ENCODE measurements at places on chromosomes 1 and 21. TPM values are rescaled to one million over a fixed set of nuclear protein-coding genes. Genes with fewer than 3 reads are reported as not detected.

GRCh38 chr1:31183126-31183525 is 56.6 kb downstream of the NKAIN1 start:
- no peak overlapping the region for H3K4me3 ChIP-seq
- H3K36me3 ChIP-seq: peaks cover 3% of the 10 kb centered on the region
- 0 out of 2 replicates have a peak, but pooled peaks cover 2% of the 10 kb centered on the region for H3K4me1 ChIP-seq

The CELSR2 gene
- total RNA-seq: 26.8 TPM

The NFYC gene
- 47.5 TPM for total RNA-seq

The RAB7B gene
- not detected for total RNA-seq

The UBQLN4 gene
- total RNA-seq: 36.3 TPM

The INSRR gene
- total RNA-seq: not detected

The CDC7 gene
- 41.3 TPM for total RNA-seq

The FCN3 gene
- 1.3 TPM for total RNA-seq

- H3K27me3 ChIP-seq: peaks cover 10% of the 10 kb centered on the region
- DNase-seq: no peak
- H3K27ac ChIP-seq: no peak overlapping the region
- H3K36me3 ChIP-seq: no peaks in the 10 kb centered on the region
- peaks cover 20% of the 10 kb centered on the region for H3K4me1 ChIP-seq
These were observed 16.8 kb downstream of the ZBTB18 start for GRCh38 chr1:244067893-244068292.

GRCh38 chr1:213123536-213123935 is 72.5 kb downstream of the RPS6KC1 start:
- H3K4me1 ChIP-seq: no peaks in the 10 kb centered on the region
- no peak overlapping the region for H3K4me3 ChIP-seq
- H3K27ac ChIP-seq: no peak overlapping the region
- DNase-seq: no peak
- H3K27me3 ChIP-seq: no peaks in the 10 kb centered on the region

- no peak overlapping the region for H3K4me3 ChIP-seq
- H3K4me1 ChIP-seq: peaks cover 26% of the 10 kb centered on the region
- DNase-seq: no peak
- H3K36me3 ChIP-seq: peaks cover 11% of the 10 kb centered on the region
These were observed 40.7 kb upstream of the PRKACB start for GRCh38 chr1:84103197-84103992.

DNA sequence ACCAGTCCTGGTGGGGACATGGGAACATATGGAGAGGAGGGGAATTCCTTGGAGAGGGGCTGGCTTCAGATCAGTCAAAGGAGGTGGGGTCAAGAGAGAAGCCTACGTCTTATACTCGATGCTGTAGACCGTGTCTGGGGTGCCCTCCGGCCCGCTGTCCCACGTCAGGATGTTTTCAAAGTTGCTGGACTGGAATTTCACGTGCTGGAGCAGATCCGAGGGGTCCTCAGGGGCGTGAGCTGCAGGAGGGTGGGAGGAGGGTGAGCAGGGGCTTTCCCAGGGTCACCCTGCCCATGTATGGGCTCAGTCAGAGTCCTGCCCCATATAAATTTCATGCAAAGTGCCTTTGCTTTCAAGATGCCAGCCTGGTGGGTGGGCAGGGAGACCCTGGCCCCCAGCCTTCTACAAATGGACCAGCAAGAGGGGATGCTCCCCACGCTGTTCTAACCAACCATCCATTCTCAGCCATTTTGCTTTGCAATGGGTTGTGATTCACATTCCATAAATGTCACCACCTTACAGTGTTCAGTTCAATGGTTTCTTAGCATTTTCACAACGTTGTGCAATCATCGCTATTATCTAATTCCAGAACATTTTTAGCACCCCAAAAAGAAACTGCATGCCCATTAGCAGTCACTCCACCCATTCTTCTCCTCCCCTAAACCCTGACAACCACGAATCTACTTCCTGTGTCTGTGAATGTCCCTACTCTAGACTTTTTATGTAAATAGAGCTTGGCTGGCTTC is 4.3 kb downstream of the IL22RA1 start:
- H3K4me1 ChIP-seq: peaks cover 4% of the 10 kb centered on the region
- H3K36me3 ChIP-seq: no peaks in the 10 kb centered on the region
- H3K27me3 ChIP-seq: no peaks in the 10 kb centered on the region
- no peak overlapping the region for H3K27ac ChIP-seq

- DNase-seq: no peak
- H3K4me3 ChIP-seq: no peak overlapping the region
- H3K4me1 ChIP-seq: peaks cover 19% of the 10 kb centered on the region
- no peak overlapping the region for H3K27ac ChIP-seq
These were observed 126.8 kb downstream of the RGS21 start for GRCh38 chr1:192443616-192444015.

The LRRC3 gene
- 4.7 TPM for total RNA-seq

The ATP6V0B gene
- total RNA-seq: 110 TPM

GRCh38 chr1:46687093-46687659 is 15.5 kb downstream of the TEX38 start:
- H3K4me3 ChIP-seq: no peak overlapping the region
- H3K36me3 ChIP-seq: peaks cover 75% of the 10 kb centered on the region
- H3K27me3 ChIP-seq: no peaks in the 10 kb centered on the region
- no peak for DNase-seq
- no peak overlapping the region for H3K27ac ChIP-seq
- no peaks in the 10 kb centered on the region for H3K4me1 ChIP-seq

The SPRR2F gene
- not detected for total RNA-seq
